ENCODE measurements at places on chromosomes 2 and 18.

DNA sequence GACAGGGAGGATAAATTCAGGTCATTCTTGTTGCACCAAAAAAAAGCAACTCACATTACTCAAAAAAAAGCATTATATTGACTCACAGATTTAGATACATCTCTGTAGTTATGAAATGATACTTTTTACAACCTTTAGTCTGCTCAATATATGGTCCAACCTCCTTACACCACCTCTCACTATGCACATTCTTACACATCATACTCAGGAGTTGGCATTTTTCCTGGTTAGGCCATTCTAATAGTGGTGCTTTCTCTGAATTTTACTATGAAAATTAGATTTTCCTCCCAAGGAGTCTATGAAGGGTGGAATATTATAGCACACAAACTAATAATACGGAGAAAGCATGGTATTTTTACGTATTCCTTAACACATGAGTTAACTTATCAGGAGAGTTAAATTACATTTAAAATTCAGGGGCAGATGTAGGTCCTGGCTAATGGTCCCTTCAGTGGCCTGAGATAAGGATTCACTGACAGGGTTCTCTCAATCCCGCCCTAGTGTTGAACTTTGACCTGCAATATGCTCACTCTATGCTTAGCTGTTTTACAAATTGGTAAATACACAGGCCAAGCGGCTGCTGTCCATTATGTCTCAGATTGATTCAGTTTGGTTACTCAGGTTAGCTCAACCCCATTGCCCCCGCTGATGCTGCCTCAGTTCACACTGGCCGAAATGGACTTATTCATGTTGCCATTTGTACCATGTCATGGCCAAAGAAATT lies 153.6 kb downstream of the NCKAP5 start:
- no peak for DNase-seq

DNA sequence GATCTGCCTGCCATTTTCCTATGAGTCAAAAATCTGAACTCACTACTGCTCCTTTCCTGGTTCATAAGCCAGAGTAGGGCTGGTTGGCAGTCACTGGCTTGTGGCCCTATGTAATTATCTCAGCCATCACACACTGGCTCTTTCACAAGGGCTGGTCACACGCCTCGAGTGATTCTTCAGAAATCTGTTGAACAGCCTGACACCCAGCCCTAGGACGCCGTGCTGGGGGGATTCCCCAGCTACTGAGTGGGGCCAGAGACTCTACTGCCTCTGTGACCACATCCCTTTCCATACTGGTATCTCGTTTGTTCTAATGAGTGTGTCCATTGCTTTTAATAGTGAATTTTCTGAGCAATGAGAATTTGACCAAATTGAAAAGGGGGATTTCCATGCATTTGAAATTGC lies 45.8 kb upstream of the RBM44 start:
- DNase-seq: peak; percentile 62

DNA sequence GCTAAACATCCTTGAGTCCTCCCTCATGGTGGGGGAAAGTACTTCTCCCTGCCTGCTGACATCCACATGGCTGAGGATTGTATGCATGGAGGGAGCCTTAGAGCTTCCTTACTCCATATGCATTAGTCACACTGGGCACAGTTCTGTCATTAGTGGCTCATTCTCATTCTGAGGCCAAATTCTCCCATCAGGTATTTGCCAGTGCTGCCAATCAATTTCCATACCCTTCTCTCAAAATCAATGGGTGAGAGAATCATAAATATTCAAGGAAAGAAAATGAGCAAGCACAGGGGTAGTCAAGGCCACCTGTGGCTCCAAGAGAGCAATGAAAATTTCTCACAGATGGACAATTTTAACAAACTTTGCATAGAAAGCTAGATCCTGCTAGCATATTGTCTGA lies 422.6 kb upstream of the SETBP1 start:
- no peak for DNase-seq

GRCh38 chr18:63236406-63236805 lies 83.2 kb downstream of the BCL2 start:
- peak; percentile 62 for DNase-seq
